ENCODE measurements at places on chromosomes 6 and 20. TPM values are rescaled to one million over a fixed set of nuclear protein-coding genes. Genes with fewer than 3 reads are reported as not detected.

DNA sequence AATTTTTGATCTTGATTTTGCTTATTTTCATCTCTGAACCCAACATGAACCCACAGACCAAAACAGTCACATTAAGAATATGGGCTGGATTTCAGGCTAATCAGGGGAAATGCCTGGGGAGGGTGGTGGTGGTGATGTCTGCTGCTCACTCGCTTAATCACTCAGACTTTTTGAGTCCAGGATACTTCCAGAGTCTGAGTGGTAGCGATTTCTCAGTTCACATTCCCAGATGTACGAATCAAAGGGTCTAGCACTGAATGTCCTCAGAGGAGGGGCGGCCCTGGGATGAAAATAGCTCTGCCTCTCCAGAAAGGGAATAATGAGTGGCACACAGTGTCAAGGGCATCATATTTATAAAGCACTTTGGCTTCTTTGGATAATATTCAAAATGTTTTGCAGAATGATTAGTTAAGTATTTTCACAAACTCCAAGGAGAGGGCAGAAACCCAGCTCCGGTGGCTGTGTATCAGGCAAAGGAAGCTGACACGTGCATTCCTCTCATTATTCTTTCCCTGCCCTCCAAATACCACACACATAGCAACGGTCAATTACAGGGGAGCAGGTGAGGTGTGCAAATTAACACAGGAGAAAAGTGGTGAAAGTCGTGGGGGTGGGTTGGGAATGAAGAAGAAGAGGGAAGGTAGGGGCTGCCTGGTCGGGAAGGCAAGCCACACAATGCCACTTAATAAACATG is 345.2 kb upstream of the RSPO3 start:
- DNase-seq = no peak

DNA sequence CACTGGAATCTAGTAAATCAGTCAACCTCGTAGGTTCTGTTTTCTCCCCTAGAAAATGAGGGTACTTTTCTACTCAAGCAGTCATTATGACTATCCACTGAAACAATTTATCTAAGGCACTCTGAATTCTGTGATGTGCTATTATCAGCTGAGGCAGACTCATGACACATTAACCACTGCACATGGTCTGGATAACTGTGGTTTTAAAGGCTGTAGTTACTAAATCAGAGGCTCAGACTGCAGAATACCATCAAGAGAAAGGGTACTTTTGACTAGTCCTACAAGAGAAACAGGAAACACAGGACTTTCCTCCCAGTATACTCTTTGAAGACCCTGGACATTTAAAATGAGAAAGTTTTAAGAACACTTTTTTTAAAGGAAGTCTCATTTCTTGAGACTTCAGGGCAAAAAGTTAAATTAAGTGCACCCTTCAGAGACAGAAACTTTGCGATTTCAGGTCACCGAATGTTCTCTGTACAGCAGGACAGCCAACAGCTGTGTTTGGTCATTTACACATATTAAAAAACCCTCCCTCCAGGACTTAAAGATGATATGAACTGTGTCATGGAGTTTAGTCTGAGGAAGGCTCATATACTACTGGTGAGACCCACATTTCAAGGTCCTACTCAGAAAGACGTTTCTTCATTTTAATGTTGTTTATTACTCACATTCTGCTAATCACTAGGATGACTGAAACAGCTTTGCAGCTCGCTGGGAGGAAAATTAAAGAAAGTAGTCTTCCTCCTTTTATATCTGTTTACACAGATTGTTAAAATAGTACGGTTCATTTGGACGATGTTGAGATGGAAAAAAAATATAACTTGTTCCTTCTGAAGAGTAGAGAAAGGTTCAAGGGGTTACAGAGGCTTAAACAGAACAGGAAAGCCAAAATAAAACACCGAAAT is 19.9 kb downstream of the ATXN1 start:
- DNase-seq = no peak

DNA sequence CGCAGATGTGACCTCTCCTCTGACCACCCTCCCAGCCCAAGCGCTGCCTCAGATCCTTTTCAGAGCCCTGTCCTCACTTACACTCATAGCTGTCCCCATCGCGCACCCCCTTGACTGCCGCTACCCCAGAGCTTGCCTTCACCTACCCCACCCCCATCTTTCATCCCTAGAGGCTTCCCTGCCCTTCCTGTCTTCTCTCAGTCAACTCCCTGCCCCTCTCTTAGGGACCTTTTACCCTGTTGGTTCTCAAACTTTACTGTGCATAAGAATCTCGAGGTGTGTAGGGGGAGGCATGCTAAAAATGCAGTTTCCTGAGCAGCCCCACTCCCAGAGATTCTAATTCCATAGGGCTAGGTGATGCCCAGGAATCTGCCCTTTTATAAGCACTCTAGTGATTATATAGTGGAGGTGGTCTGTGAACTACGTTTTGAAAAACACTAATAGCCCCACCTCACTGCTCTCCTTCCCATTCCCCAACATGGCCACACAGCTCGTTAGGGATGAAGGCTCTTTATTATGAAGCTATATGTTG is 725 bp downstream of the TM9SF4 start:
- DNase-seq = no peak

The ECT2L gene
- polyA plus RNA-seq = not detected

All from pancreas (tissue), 10 donors.